ENCODE measurements at places on chromosomes 6 and 20.

- DNase-seq = no peak
Measured at GRCh38 chr20:32775336-32775991, 13.3 kb downstream of the DNMT3B start.

DNA sequence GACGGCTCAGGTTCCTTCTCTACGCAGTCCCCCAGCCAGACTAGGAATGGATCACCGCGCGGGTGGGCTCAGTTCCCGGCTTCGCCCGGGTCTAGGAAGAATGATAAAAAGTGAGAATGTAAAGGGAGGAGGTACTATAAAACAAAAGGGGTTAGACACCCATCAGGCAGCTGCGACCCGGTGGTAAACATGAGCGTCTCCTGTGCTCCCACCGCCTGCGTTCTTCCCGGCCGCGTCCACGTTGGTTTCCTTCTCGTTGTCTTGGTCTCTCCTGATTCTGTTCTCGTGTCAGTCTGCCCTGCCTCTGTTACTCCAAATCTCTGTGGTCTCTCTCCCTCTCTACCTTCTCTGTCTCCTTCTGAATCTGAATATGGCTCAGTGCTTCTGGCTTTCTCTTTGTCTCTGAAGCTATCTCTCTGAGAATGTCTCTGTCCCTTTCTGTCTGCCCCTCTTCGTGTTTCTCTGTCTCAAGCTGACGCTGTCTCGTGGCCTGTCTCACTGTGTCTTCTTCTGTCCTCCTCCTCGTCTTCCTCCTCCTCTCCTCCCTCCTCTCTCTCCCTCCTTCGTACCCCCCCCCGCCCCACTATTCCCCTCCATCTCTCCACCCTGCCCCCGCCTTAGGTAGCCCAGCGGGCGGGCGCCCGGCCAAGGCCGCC, 41.6 kb upstream of the FOXP4 start:
- DNase-seq = no peak

DNA sequence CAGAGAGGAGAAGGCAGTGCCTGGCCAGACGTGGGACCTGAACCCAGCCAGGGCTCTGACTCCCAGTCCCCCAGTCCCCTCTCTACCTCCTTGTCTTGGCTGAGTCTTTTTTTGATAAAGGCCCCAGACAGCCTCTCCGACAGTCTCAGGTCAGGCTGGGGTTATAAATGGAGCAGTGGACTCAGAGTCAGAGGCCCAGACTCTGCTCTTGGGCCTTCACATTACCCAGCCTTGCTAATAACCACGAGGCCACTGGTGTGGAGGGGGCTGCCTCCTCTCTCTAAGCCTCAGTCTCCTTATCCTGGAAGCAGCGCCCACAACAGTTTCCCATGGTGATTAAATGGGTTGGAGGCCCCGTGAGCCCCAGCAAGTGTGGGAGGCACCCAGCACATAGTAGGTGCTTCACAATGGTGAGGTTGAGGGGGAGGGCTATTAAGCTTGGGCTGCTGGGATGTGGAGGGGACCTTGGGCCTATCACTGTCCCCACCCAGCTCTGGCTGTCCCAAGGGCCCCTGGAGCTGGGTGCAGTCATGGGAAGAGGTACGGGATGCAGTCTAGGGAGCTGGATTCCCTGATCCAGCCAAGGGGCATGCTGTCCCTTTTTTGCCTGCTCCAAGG, 35.7 kb downstream of the TGM2 start:
- DNase-seq = no peak

GRCh38 chr6:1865585-1865984, 255.9 kb downstream of the FOXC1 start:
- DNase-seq = no peak

DNA sequence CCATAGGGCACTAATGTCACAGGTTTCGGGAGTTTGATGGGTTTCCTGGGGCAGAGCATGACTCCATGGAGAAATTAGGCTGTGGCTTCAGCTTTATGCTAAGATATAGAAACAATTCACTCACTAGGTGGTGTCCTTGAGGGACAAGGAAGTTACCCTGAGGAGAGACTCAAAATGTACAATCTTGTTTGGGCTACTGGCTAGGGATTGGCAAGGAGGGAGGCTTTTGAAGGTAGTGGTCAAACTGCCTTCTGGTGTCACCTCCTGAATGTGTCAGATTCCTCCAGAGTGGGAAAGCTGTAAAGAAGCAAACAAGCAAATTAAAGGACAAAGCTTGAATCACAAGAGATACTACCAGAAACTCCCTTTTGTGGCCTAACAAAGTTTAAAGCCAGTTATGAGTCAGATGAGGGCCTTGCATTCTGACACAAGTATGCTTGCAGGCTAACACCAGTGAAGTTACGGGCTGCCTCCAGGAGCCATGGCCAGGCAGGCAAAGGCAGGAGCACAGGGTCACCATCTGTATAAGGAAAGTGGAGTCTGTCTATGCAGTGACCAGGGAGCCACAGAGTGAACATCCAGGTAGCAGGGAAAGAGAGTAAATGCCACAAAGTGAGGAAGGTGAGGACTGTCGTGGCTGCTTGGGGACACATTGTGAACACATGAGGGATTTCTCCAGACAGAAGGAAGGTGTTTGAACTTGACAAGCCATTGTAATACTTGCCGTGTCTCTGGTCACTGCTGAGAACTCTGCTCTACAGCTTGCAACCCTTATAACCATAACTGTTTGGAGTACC, 107.7 kb upstream of the DTNBP1 start:
- no peak for DNase-seq

GRCh38 chr20:8671370-8671961, 397.4 kb upstream of the PLCB4 start:
- no peak for DNase-seq

- no peak for DNase-seq
Measured at GRCh38 chr6:163164175-163164900, 250.2 kb upstream of the QKI start.

GRCh38 chr20:54027704-54028103, 42.7 kb downstream of the BCAS1 start:
- no peak for DNase-seq

DNA sequence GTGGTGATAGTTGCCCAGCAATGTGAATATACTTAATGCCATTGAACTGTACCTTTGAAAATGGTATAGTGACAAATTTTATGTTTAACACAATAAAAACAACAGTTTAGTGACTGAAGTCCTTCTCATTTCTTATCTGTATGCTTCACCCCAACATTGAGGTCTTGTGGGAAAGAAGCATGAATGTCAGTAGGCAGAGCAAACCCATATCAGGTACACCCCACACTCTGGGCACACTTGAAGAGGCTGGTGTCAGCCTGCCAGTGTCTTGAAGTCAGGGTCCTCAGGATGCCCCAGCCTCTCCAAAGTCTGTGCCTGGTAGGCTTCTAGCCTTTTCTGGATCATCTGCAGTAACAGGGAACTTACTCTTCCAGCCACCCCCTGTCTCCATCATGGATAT, 51.2 kb downstream of the CD164 start:
- DNase-seq = no peak

- DNase-seq = no peak
Measured at GRCh38 chr6:170222498-170223471, 68.1 kb downstream of the DLL1 start.

DNA sequence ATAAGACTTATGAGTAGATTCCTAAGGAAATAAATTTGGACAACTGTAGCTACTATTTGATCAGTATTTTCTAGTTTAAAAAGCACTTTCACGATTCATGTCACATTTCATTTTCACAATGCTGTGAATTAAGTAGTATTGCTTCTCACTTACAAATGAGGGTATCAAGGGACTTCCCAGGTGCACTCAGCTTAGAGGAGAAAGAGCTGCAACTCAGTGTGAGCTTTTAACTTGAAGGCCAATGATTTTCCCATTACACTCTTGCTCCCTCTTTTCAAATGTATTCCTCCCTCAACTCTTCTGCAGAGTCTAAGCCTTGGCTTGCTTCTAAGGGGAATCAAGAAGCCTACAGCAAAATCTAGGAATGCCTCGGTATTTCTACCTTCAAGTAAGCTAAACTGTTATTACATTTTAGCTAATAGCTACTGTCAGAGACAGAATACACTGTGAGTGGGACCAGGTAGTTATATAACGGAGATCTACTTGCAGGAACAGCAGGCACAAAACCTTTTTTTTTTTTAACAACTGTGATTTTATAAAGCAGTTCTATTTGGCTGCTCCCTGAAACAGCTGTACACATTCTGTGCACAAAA, 339.0 kb downstream of the SYNE1 start:
- peak; percentile 86 for DNase-seq

- DNase-seq = no peak
Measured at GRCh38 chr6:29603930-29604329, 19.0 kb downstream of the OR2H2 start.

DNA sequence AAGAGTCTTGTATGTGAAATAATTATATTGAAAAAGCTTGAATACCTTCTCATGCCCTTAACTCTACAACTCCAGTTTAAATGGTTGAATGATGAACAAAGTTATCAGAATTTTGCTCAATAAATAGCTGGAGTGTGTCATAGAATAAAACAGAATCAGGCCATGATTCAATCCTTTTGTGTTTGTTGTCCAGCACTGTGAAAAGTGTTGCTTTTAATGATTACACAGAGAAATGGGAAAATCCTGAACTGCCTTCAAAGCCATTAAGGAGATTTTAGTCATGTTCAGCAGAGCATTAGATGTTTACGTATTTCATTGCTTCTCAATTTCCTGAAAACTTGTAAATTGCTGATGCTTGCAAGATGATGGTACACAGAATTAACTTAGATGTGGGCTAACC, 262.9 kb upstream of the BTBD3 start:
- no peak for DNase-seq

DNA sequence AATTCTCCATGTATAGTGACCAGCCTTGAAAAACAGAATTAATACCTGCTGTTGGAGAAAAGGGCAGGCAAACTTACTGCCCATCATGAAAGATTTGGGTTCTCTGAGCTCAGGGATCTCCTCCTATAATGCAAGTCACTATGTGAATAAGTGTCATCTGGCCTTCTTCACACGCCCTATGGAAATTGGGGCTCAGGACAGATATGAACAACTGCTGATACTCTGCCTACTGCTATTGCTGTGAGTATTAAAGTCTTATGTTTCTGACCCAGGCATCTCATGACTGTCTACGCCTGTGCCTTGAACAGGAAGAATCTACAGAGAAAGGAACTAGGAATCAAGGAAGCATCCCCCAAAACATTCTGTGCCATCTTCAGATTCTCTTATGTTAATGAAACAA, 226.1 kb downstream of the SOD2 start:
- DNase-seq = peak; percentile 84

- DNase-seq = no peak
Measured at GRCh38 chr6:73624896-73625295, 28.9 kb downstream of the SLC17A5 start.

DNA sequence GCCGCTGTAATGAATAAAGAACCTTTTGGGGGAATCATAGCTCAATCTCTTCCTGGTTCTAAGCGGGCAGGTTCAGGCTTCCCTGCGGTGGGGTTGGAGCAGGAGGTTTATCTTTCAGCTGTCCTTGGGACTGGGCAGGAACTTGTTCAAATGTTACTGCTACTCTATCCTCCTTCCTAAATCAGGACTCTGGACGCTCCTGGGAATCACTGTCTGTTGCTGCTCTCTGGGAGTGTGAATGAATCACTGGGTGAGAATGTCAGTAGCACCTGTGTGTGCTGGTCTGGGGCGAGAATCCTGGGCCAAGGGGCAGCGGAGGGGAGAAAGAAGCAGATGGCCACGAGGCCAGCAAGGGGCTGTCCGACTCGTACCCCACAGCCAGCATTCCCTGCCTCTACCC, 65.4 kb upstream of the ZNFX1 start:
- DNase-seq = no peak

- DNase-seq = peak; percentile 44
Measured at GRCh38 chr6:7813704-7814103, 87.8 kb downstream of the BMP6 start.

GRCh38 chr20:8844179-8844578, 224.7 kb upstream of the PLCB4 start:
- no peak for DNase-seq

- DNase-seq = peak; percentile 70
Measured at GRCh38 chr20:23419995-23420901, 1.0 kb downstream of the NAPB start.

- DNase-seq = no peak
Measured at GRCh38 chr20:53048387-53048786, 76.2 kb downstream of the TSHZ2 start.

DNA sequence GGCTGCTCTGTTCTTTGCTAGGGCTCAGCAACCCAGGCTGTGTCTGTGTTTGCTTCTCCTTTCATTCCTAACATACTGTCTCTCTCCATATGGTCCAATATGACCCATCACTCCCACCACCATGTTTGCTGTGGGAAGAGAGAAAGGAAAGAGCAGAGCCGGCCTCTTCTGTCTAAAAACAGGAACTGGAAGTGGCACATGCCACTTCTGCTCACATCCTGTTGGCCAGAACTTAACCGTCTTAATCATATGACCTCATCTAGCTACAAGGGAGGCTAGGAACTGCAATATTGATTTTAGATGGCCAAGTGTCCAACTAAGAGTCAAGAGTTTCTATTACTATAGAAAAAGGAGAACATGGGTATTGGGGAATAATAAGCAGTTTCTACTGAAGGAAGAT, 212.5 kb upstream of the CHD6 start:
- peak; percentile 44 for DNase-seq

GRCh38 chr20:8587810-8588209, 455.7 kb downstream of the PLCB1 start:
- DNase-seq = no peak

DNA sequence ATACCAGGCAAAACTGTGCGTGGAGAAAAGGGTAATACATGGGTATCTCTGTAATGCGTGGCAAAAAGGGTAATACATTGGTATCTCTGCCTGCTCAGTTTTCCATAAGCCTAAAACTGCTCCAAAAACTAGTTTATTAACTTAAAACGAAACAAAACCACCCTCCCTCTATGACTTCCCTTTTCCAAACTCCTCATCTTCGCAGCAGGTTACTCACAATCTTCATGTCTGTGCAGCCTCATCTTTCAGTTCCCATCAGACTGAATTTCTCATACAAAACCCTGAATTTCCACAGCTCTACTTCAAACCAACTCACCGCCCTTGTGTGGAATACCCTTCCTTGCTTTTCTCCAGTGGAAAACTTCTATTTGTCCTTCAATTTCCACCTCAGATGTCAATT, 199.4 kb downstream of the PHACTR1 start:
- no peak for DNase-seq

DNA sequence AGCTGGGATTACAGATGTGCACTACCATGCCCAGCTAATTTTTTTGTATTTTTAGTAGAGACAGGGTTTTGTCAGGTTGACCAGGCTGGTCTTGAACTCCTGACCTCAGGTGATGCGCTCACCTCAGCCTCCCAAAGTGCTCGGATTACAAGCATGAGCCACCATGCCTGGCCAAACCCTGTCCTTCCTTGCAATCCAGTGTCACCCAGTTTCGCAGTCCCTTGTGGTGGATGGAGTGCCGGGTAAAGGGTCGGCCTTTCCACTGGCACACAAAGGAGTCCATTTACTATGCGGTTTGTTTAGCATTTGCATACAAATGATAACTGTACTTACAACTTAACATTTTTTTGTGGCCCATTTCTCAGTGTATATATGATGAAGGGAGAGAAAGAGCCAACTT, 99.3 kb upstream of the TIAM2 start:
- DNase-seq = no peak

DNA sequence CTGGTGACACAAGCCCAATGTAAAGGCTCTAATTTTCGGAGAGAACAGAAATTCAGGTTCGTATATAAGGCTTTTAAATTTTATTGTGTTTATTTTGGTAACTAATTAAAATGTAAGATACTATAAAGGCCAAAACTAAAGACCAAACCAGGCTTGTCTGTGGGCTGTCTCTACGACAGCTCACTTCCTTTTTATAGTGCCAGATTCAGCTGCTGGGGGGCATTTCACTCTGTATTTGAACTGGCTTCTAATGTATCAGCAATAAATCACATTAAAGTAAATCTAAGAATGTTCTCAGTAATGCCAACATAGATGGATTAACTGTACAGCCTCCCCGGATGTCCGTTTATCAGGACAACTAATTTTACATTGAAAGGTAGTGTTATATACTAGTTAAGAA, 31.1 kb upstream of the STXBP5 start:
- no peak for DNase-seq
